ENCODE measurements at places on chromosomes 13 and 19. TPM values are rescaled to one million over a fixed set of nuclear protein-coding genes. Genes with fewer than 3 reads are reported as not detected.

GRCh38 chr19:6070720-6071485 lies 39.4 kb downstream of the RFX2 start:
- no peaks in the 10 kb centered on the region for H3K27me3 ChIP-seq
- peaks cover 1% of the 10 kb centered on the region for H3K36me3 ChIP-seq
- peaks cover 16% of the 10 kb centered on the region for H3K4me1 ChIP-seq

DNA sequence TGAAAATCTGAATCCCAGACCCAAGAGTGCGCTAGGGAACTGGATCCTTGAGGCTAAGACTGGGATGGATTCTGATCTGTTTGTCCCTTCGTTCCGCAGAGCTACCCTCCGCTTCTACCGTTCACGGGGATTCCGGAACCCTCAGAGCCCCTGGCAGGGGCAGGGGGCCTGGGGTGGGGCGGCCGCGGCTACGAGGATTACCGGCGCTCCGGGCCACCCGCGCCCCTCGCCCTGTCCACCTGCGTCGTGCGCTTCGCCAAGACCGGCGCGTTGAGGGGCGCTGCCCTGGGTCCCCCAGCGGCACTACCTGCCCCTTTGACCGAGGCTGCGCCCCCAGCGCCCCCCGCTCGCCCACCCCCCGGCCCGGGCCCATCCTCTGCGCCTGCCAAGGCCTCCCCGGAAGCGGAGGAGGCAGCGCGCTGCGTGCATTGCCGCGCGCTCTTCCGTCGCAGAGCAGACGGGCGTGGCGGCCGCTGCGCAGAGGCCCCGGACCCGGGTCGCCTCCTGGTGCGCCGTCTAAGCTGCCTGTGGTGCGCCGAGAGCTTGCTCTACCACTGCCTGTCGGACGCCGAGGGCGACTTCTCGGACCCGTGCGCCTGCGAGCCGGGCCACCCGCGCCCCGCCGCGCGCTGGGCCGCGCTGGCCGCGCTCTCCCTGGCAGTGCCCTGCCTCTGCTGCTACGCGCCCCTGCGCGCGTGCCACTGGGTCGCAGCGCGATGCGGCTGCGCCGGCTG lies 7.1 kb downstream of the SPRED3 start:
- H3K4me3 ChIP-seq, result no peak overlapping the region
- H3K27me3 ChIP-seq, result no peaks in the 10 kb centered on the region
- DNase-seq, result no peak
- H3K4me1 ChIP-seq, result peaks cover 8% of the 10 kb centered on the region

DNA sequence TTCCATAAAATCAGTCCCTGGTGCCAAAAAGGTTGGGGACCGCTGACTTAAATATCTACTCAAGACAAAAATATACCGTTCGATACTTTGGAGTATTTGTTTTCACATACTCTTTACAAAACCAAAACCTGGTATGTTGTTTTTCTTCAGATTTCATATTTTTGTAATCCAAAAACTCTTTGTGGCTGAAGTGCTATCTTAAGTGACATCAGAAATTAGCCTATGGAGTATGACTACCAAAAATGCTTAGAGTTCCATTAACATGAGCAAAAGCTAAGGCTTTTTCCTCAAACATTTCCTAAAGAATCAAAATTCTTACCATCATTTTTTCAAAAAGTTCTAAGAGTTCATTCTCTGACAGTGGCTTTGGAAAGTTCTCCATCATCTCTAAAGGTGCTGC lies 52.0 kb downstream of the DIAPH3 start:
- peak; percentile 62 for DNase-seq
- H3K27me3 ChIP-seq, result no peaks in the 10 kb centered on the region
- no peak overlapping the region for H3K4me3 ChIP-seq
- no peak overlapping the region for H3K27ac ChIP-seq
- peaks cover 2% of the 10 kb centered on the region for H3K36me3 ChIP-seq

- no peak for DNase-seq
- H3K4me1 ChIP-seq, result no peaks in the 10 kb centered on the region
- no peak overlapping the region for H3K4me3 ChIP-seq
Measured at GRCh38 chr13:43822969-43823368, 36.2 kb upstream of the ENOX1 start.

PAF1 gene
- total RNA-seq, result 38.8 TPM

MCOLN1 gene
- 4.0 TPM for total RNA-seq
